ENCODE measurements at places on chromosomes 7 and 10.

GRCh38 chr10:47450442-47450841, 33.5 kb downstream of the ANXA8 start:
- no peak for DNase-seq

- no peak for DNase-seq
Observed at GRCh38 chr7:156816943-156817572, 75.9 kb downstream of the LMBR1 start.

GRCh38 chr10:50346942-50347341, 95.6 kb upstream of the ASAH2 start:
- DNase-seq, result no peak

DNA sequence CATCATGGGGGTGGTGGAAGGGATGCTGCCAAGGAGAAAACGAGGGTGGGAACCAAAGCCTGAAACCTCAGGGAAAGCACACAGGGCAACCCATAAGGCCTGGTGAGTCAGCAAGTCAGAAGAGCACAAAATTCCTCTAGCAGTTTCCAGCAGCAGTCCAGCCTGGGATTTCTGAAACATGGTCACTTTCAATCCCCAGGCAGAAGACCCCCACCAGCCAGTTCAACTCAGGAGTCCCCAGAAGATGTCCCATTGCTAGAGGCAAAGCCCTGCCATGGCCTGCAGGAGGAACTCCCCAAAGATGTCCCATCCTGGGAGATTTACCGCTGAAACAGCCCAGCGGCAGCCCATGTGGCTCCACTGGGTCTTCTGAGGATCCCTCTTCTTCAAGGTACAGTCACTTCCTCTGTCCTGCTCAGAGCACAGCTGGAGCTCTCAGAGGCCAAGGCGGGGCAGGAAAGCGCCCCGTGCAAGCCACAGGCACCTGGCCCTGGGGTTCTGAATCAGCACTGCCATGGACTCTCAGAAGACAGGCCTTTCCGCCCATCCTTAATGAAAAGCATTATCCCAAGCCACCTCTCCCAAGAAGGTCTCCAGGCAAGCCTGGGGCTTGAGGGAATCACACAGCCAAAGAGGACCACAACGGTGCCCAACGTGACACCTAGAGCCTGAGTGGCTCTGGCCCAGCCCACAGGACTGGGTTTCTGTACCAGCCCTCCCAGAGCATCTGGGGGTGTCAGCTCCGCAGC, 196.9 kb downstream of the GRID1 start:
- DNase-seq, result no peak

- no peak for DNase-seq
Observed at GRCh38 chr7:25664593-25664992, 436.3 kb upstream of the NPVF start.

GRCh38 chr7:129947049-129947448, 5.7 kb downstream of the UBE2H start:
- DNase-seq, result no peak

GRCh38 chr7:5429857-5430611, 6.4 kb upstream of the TNRC18 start:
- DNase-seq, result no peak

DNA sequence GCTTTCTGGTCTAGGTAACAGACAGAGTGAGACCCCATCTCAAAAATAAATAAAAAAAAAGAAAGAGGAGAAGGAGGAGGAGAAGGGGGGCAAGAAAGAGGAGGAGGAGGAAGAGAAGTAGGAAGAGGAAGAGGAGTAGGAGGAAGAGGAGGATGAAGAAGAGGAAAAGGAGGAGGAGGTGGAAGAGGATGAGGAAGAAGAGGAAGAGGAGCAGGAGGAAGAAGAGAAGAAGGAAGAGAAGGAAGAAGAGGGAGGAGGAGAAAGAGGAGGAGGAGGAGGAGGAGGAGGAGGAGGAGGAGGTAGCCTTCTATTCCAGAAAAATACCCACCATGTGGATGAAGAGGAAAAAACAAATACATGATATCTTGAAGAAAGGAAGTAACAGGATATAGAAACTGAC, 172.1 kb downstream of the FRMD4A start:
- no peak for DNase-seq

- no peak for DNase-seq
Observed at GRCh38 chr7:133556553-133556952, 303.7 kb downstream of the EXOC4 start.

DNA sequence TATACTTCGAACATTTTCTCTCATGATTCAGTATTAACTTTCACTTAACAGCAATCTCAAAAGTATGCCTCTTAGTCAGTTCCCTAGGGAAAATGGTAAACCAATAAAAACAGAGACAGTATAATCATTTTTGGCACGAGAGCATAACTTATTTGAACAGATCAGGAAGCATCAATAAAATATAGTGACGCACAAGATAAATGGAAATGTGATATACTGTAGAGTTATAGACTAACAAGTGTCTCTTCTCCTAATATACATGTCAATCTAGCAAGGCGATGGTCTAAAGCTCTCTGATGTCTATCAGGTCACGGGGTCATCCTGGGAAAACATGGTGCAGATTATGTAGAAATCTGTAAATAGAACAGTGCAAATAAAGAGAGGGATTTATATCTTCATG, 131.6 kb downstream of the HGF start:
- peak; percentile 47 for DNase-seq

DNA sequence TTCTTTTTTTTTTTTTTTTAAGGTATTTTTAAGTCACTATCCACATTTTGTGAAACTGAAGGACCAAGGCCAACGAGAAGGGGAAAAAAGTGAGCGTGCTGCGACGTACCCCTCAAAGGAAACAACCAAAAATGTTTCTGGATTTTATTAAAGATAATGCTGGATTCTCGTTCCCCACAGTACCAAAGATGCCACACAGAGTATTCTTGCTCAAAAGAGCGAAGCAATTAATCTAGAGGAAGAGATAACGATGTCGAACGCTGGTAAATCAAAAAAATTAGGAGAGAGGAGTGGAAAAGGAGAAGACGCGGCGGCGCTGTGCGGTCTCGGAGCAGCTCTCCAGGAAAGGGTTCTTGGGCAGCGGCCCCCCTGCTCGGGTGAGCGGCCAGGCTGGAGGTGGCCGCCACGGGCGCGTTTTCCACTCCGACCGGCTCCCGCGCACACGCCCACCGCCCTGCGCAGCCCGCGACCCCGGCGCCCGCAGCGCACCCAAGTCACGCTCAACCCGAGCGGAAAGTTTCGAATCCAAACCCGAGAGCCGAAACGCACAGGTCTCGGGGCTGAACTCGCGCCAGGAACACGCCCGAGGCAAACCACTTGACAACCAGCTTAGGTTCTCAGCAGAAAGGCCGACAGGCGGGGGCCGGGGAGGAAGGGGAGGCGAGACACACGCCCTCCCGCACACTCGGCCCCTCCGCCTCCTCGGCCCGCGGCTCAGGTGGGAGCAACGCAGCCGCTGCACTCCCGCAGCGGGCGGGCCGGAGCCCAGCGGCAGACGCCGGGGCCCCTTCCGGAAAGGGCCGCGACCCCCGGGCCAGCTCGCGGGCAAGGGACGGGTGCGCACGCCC, 989 bp downstream of the SRPK2 start:
- peak; percentile 44 for DNase-seq

GRCh38 chr10:75530299-75530698, 98.9 kb downstream of the LRMDA start:
- no peak for DNase-seq

DNA sequence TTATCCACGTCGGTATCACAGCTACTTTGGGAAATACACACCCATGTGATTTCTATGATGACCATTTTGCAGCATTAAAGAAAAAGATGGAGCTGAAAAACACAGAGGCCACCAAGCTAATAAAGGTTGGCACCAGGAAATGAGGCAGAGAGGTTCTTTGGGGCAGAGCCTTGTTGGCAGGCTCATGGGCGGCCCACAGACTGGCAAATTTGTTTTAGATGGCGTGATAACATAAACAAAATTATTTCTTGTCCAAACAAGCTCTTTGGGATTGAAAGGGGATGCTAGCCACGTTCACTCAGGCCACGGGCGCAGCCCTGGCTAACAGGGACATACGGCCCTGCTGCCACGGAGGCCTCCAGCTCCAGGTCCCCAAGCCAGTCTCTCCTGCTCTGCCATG, 135.9 kb upstream of the ZMIZ1 start:
- DNase-seq, result no peak

DNA sequence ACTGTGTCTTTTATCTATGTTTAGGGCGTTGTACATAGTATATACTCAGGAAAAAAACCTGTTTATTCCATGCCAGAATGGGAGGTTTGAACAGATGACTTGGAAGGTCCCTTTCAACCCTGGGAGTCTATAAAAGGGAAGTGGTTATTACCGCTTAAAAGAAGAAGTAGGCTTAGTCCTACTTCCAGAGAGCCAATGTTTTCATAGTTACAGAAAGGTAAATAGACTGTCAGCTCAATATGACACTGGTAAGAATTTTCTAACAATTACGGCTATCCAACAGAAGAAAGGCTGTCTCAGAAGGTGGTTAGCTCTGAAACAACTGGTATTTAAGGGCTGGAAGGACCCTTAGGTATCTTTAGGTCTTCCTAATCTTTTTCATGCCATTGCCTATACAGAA, 1.1 kb upstream of the TFAM start:
- DNase-seq, result no peak

All from DMS153 (cell line).